ENCODE measurements at places on chromosomes 3 and 15.

DNA sequence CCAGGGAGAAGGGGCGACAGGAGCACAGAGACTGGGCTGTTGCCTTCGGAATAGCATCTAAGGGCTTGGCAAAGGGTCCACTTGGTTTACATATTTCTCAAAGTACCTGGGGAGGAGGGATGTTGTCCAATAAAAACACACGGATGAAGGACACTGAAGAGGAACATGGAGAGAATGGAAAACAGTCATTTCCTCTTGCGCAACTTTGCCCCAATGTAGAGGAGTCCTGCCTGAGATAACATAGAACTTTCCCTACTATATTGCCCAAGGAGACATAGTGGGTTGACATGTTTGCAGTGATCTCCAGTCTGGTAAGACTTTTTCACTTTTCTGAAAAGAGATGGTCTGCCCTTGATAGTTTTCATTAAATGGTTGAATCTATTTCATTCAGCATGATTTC is 468.8 kb upstream of the SUCLG2 start:
- DNase-seq: no peak

DNA sequence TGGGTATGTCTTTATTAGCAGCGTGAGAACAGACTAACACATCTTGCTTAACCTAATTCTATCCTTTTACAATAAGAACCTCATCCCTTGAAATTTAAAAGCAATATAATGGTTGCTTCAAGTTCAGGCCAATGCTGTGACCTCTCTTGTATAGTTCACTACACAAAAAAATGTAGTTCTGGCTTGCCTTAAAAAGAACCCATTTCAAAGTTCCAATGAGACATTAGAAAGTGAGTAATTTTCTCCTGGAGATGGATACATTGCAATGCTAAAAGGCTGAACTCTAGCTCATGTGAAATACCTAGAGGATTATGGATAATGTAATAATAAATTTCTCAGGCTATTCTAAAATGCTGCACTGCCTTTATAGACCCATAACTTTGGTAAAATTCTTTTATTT is 47.8 kb downstream of the ATP13A4 start:
- no peak for DNase-seq

GRCh38 chr15:25932696-25933095 is 69.6 kb upstream of the ATP10A start:
- DNase-seq: no peak

DNA sequence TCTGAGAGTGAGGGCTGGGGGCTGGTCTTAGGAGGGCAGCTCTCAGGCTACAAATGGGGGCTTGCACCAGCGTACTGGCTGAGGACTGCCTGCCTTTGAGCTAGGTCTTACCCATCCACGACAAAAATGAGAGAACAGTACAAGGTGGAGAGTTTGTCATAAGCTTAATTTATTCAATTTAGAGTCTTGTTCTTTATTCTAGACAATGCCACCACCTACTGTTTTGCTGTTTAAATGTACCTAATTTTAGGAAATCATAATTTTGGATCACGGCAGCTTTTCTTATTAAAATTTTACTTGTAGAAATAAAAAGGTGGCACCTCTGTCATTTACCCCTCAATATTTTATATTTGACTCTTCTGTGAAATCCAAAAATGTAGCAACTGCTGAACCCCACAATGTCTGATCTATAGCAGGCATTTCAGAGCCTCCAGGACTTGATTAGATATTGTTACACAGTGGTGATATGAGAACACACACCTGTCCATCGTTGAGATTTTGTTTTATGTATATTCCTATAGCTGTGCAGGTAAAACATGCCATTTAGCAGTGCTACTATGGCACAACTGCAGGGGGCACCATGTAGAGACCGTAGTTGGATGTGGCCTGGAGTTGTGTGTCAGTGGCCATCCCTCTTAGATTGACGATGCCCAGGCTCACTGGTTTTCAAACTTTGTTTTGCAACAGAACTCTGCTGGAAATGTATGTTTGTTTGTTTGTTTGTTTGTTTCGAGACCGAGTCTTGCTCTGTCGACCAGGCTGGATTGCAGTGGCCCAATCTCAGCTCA is 88.6 kb downstream of the SLCO3A1 start:
- DNase-seq: no peak

GRCh38 chr3:24261521-24261920 is 233.1 kb downstream of the THRB start:
- DNase-seq: no peak

- DNase-seq: no peak
Observed at GRCh38 chr15:27805261-27806220, 293.6 kb downstream of the OCA2 start.

DNA sequence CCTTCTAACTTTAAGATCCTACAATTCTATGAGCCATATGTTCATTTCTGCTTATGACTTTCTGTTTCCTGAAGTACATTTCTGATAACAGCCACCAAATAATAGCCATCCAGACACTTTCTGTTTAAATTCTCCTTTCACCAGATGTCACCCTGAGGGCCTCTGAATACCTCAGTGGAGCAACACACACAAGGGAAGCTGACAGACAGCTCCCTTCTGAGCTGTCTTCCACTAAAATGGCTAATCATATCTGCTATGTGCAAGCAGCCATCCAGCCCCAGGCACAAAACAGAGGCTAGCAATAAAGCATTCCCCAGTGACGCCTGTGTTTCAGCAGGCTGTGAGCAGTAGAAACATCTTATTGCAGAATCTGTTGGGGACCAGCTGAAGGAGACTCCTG is 666.6 kb upstream of the UBE2E2 start:
- DNase-seq: no peak

DNA sequence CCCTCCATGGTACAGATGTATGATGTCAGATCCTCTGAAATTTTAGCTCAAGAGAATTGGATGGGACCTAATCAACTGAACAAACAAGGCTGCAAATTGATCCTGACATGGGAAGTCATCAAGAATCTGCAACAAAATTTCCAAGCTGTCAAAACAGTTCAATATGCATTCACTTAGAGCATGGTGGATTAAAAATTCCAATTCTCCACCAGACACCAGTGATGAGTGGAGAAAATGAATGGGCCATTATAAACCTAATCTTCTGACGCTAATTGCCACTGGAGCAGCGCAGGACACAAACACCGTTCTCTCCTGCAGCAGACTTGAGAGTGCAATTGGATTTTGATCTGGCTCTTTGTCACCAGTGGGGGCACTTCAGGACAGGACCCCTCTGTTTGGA is 94.2 kb downstream of the MINAR1 start:
- no peak for DNase-seq

DNA sequence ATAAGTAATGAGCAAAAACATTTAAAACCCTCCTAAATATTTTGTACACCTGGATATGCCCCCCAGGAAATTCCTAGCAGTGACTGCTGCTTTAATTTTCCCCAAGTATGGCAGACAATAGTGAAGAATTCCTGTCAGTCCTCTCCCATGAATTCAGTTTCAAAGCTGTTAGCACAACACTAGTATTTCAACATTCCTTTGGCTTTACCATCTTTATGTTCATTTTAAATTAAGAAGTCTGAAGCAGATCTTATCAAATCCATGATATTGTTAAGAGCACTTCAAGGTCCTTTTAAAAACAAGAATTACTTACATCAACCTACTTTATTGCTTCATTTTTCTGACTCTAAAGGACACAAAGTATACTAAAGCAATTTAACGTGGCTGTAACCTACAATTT is 28.8 kb upstream of the CDIN1 start:
- no peak for DNase-seq

DNA sequence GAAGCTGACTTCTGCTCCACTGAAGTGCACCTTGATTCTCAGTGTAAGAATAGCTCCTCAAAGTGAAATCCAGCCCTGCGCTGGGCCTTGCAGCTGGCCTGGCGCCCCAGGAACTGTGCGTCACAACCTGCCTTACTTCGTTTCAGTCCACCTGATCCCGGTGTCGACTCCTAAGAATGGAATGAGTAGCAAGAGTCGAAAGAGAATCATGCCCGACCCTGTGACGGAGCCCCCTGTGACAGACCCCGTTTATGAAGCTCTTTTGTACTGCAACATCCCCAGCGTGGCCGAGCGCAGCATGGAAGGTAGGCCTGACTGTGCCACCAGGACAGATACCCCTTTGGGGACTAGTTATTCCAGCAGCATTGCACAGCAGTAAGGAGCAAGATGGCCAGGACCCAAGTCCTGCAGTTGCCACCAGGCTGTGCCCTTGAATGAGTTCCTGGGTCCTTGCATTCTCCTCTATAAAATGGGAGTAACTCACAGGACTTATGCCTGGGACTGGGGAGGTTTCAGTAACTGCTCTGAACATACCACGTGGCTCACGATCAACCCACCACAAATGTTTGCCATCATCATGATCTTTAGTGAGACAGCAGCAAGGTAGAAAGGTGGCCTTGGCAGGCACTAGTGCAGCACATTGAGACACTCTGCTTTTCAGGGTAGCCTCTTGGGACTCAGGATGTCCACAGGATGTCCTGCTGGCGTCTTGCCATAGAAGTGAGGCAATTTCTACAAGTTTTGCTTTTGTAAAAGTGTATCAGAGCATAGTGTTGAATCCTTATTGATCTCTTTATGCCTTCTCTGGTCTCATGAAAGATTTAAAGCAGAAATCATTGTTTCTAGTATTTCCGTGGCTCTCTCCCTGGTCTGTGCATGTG is 46.8 kb downstream of the PXYLP1 start:
- DNase-seq: no peak

GRCh38 chr15:41651373-41651772 is 8.8 kb upstream of the MGA start:
- no peak for DNase-seq

DNA sequence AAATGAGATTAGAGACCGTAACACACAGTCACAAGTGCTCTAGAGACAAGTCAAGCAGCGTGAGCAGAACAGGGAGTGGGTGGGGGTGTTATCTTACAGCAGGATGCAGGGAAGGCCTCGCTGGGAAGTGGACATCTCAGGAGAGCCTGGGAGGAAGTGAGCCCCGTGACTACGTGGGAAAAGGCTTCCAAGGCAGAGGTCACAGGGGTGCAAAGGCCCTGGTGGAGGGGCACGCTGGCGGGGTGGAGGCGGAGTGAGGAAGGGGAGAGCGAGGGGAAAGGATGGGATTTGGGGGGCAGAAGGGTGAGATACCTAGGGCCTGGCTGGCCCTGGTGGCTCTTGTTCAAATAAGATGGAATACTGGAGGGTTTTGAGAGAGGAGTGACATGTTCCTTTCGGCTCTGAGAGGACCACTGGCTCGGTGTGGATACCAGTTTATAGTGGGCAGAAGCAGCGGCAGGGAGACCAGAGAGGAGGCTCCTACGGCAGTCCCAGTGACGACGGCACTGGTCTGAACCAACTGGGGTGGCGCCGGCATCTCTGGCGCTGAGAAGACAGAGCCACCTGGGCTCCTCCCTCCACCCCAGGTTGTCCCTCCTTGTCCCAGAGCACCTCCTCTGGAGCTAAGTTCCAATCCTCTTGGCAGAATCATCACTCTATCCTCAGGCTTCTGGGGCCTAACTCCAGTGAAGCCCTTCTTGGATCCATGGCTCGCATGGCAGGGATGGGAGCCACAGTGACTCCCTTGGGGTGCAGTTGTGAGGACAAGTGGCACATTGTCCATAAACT is 266.2 kb upstream of the LYSMD4 start:
- DNase-seq: no peak

GRCh38 chr3:134373271-134374104 is 759 bp downstream of the AMOTL2 start:
- DNase-seq: no peak

GRCh38 chr15:98673133-98673532 is 24.8 kb downstream of the IGF1R start:
- DNase-seq: no peak

GRCh38 chr15:99954361-99955180 is 221.3 kb upstream of the LYSMD4 start:
- no peak for DNase-seq

DNA sequence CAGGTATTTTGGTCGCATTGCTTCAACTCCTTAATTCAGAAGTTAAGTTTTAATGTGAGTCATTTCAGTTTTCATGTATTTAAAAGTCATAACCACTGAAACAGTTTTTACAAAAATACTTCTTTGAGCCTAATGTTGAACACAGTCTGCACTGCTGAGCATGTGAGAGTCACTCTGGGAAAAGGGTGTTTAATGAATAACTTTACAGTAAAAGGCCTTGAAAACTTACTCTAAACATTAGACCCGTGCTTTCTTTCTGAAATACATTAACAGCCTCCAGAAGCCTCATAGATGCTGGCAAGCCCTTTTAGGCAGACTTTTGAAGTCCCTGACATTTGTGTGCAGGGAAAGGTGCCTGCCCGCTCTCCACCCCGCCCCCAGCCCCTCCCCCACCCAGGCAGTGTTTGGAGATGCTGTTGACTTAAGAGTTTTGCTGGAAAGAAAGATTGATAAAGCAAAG is 68.9 kb upstream of the NR2F2 start:
- DNase-seq: no peak

DNA sequence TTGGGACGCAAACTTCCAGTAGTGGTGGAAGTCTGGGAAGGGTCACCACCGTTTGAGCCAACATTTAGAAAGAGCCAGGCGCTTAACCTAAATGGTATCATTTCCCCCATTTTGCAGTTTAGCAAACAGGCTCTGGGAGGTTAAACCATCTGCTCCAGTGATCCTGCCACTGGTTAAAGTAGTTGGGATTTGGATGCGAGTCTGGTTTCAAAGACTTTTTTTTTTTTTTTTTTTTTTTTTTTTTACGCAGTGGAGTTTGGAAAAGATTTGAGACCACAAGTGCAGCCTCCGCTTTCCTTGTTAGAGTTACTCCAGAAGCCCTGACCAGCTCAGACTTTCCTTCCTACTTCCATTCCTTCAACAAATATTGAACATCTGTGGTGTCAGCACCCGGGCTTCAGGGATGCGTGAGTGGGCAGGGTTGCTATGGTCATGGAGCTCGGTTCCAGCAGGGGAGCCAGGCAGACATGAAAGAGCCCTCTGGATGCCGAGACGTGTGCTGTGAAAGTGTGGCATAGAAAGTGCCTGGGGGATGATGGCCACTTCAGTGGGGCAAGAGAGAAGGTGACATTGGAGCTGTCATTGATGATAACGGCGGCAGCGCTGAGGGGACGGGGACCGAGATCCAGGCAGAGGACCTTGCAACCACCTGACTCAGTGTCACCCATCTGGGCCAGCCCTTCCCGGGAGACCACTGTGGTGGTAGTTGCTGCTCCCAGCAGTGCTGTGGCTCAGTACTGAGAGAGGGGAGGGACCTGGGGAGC is 1.1 kb upstream of the RNU6-1 start:
- DNase-seq: no peak

DNA sequence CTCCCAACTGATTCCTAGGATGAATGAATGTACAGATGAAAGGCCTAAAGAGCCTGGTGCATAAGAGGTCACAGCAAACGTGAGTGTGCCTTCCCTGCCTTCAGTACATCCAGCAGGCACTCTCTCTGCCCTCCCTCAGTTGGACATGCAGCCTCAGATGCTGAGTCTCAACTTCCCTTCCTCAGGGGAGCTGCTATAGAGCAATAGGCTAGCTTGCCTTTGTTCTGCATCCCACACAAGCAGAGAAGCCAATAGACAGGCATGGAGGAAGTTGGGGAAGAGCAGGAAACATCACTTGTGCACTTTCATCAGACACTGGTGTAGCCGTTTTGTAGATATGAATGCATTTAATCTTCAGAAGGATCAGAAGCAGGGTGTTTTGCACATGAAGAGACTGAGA is 147.5 kb upstream of the THBS1 start:
- no peak for DNase-seq
